Kasumi-1 (cell line): ENCODE measurements at places on chromosomes 16 and 17.

GRCh38 chr16:1706386-1707192 lies 594 bp downstream of the MAPK8IP3 start:
- DNase-seq: no peak

- DNase-seq: no peak
These were observed 19.2 kb downstream of the UNC119 start for GRCh38 chr17:28533091-28533807.

DNA sequence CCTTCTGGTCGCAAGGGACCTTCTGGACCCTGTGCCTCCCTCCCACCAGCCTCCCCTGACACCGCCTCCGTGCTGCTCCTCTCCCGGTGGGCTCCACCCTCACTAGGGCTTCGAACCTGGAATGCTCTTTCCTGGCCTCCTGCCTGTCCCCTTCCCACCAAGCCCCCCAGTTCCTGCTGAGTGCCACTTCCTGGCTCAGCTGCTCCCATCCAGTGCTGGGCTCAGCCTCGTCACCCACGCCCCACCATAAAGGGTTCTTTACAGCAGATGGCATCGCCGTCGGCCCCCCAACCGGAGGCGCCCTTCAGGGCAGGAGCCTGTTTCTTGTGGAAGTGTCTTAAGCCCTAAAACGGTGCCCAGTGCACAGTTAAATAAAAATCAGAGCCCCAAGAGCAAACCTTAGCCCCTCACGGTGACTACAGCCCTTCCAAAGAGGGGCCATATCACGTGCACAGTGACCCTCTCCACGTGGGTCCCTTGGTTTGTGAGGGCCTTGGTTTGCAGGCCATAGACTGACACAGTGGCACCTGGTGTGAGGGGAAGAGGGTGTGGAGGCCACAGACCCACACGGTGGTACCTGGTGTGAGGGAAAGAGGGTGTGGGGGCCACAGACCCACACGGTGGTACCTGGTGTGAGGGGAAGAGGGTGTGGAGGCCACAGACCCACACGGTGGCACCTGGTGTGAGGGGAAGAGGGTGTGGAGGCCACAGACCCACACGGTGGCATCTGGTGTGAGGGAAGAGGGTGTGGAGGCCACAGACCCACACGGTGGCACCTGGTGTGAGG lies 111.4 kb downstream of the METRNL start:
- no peak for DNase-seq

GRCh38 chr17:60077226-60077625 lies 1.5 kb downstream of the HEATR6 start:
- DNase-seq: peak; percentile 14

DNA sequence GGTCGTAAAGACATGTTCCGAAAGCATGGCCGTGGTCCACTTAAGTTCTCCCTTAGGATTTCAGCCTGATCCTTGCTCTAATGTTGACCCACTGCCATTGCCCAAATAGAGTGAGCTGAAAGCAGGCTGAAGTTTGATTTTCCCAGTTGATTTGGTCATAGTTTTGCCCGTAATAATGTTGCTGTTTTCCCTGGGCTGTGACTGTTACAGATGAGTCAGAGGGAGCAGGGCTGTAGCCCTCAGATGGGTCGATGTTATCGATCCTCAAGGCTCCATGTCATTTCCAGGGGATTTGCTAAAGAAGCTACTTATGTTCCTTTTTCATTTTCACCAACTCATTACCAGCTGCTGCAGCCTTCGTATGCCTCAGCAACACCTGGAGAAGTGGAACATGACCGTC lies 169.0 kb upstream of the ZFHX3 start:
- no peak for DNase-seq

DNA sequence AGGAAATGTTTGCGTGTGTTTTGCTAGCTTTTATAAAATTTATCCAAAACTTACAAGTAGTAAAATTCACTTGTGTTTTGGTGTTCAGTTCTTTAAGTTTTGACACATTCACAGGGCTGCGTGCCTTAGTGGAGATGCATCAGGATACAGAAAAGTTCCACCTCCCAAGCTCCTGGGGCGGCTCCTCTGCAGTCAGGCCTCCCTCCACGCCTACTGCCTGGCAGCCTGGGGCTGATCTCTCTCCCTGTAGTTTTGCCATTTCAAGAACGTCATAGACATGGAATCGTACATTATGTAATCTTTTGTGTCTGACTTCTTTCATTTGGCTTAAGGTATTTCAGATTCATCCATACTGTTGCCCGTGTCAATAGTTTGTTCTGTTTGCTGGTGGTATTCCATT lies 27.2 kb upstream of the IRF8 start:
- no peak for DNase-seq

GRCh38 chr16:68227183-68227793 lies 8.6 kb downstream of the ESRP2 start:
- DNase-seq: no peak

GRCh38 chr16:84630446-84631152 lies 12.7 kb upstream of the COTL1 start:
- DNase-seq: no peak

DNA sequence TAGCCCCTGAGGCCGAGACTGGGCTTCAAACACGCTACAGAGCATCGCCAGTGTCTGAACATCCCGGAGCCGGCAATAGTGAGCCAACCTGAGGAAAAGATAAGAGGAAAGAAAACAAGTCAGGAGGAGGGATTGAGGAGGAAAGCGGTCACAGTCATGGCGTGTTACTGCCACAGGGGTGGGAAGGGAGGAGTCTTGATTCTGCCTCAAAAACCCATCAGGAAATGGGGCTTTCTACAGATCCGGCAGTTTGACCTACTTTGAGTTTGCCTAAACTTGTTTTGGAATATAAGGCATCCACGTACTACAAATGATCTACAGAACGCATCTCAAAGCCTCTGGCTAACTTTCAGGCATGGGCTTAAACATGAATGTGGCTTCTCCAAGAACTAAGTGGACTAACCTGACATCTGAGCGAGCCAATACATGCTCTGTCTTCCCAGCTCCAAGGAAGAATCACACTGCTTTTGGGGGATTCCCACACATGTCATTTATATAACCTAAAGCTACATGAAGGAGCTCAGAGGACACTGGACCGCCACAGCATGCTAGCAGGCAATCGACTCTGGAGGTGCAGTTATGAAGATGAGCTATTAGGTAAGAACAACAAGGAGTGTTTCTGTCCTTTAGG lies 96.6 kb downstream of the WDR59 start:
- DNase-seq: no peak

- DNase-seq: no peak
These were observed 10.7 kb downstream of the CACNA1H start for GRCh38 chr16:1163567-1164055.

- DNase-seq: no peak
These were observed 1.1 kb upstream of the PPL start for GRCh38 chr16:4937782-4938682.
